ENCODE measurements at places on chromosomes 4 and X. TPM values are rescaled to one million over a fixed set of nuclear protein-coding genes. Genes with fewer than 3 reads are reported as not detected.

The SUPT20HL1 gene
- total RNA-seq: not detected

The YY2 gene
- 3.2 TPM for total RNA-seq

The TMLHE gene
- 36.7 TPM for total RNA-seq

The GALNT7 gene
- total RNA-seq: 80.9 TPM

The CTAG1A gene
- total RNA-seq: not detected

The RAI2 gene
- total RNA-seq: 3.8 TPM

Measured in camera-type eye (tissue), 1 donor.